ENCODE measurements at places on chromosomes 7 and 10. TPM values are rescaled to one million over a fixed set of nuclear protein-coding genes. Genes with fewer than 3 reads are reported as not detected.

Gene DNAJB9
- 49.8 TPM for polyA plus RNA-seq

- DNase-seq: no peak
Measured at GRCh38 chr10:62422068-62422590, 48.0 kb downstream of the ZNF365 start.

GRCh38 chr7:17434191-17434590, 135.7 kb downstream of the AHR start:
- DNase-seq: no peak

DNA sequence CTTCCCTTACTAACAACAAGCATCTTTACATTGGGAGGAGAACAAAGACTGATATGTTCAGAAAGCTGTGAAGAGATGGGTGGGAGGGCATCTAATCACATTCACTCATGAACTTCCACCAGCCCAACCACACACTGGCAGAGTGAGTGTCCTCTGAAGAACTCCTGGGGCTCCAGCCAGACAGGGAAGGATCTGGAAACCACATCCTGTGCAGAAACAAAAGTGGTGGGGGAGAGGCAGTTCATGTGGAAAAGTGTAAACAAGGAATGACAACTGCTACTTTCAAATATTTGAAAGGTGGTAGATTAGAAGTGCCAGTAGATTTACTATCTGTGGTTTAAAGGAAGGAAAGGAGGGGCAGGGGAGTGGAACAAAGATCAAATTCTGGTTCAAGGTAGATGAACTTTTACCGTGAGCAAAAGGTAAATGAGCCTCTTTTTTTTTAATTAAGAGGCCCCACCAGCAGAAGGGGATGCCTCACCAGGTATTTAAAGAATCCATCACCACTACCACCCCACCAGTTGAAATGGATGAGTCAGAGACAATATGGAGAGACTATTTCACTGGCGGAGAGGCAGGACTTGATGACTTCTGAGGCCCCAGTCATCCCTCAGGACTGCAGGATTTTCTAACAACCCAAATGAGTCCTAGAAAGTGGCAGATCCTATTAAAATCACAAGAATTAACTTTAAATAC, 34.5 kb downstream of the GOT1 start:
- DNase-seq: no peak

- DNase-seq: no peak
Measured at GRCh38 chr7:17934094-17934493, 6.2 kb downstream of the SNX13 start.

- no peak for DNase-seq
Measured at GRCh38 chr10:29541422-29542210, 93.2 kb downstream of the SVIL start.

Gene ITIH5
- polyA plus RNA-seq: 26.5 TPM

Gene PTF1A
- 0.19 TPM for polyA plus RNA-seq

- DNase-seq: no peak
Measured at GRCh38 chr10:113959383-113959760, 84.3 kb upstream of the ADRB1 start.

- no peak for DNase-seq
Measured at GRCh38 chr10:132996603-132997343, 54.4 kb upstream of the CFAP46 start.

DNA sequence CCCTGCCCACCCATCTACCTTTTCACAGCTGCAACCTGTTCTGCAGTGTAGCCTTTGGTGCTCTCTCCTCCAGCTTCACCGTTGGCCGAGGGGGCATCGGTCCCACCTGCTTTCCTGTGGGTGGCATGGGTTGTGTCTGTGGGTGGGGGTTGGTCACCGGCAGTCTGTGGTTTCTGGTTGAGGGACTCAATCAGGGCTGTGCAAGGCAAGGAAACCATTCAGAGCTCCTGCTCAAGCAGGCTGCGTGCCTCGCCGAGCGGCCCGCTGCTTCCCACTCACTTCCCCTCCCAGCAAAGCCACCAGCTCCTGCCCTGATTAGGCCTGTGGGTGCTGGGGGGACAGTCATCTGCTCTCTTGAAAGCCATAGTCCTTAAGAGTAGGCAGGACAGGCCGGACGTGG, 9.8 kb downstream of the DNAJB12 start:
- DNase-seq: no peak

DNA sequence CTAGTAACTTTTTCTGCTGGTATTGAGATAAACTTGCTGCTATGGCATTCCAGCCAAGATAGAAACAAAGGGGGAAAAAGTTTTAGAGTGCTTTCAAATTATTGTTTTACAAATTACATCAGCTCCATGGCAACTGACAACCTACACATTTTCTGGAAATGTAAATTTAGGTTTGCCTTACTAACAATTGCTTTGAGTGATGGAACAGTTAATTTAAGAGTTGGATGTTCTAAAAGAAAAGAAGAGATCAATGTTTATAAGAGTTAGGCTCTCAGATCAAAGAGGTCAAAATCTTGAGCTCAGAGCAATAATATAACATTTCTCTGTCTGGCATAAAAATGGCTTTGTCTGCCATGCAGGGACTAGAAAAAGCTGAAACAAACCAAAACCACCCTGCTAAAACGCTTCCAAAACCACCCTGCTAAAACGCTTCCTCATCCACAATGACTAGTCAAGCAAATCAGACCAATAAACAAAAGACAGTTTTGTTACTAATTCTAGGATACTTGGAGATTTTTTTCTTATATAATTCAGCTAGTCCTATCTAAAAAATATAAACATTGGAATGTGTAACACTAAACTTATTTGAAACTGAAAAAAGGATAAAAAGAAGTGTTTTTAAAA, 32.3 kb downstream of the ORC5 start:
- DNase-seq: no peak

DNA sequence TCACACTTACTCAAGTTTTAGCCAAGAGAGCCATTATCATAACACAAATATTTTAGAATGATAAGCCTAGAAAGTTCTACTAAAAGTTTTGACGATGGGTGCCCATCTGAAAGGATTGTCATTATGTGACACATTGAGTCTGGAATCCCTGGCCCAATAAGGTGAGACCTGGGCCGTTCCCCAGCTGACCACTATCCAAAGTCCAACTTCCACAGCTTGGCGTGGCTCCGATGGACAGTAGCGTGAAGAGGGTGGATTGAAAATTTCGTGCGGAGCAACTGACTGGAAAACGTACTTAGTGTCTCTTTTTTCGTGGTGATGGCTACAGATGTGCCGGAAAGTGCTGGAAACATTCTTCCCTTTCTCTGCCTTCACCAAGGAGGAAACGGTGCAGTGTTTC, 439.0 kb upstream of the ZMIZ1 start:
- no peak for DNase-seq

Gene LDB3
- 0.92 TPM for polyA plus RNA-seq

Gene ARHGAP19
- 29.9 TPM for polyA plus RNA-seq

DNA sequence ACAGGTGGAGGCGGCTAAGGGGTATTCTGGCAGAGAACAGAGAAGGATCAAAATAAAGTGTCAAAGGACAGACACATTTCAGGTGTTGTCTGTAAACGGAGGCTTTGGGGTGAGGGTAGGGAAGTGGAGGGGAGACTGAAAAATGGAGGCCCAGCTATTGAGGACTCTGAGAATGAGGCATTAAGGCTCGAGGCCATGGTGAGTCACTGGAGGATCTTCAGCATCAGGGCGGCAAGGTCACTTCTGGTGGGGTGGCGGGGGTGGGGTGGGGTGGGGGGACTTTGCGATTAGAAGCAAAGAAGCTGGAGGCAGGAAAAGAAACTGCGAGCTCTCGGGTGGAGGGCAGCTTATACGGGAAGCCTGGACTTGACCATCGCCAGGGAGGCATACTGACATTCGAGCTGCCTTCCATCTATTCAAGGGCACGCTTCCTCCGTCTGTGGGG, 58.4 kb upstream of the PCGF5 start:
- DNase-seq: no peak

GRCh38 chr7:8176370-8177081, 85.4 kb downstream of the ICA1 start:
- DNase-seq: no peak

Gene PCGF5
- polyA plus RNA-seq: 31.5 TPM

Gene CPA5
- not detected for polyA plus RNA-seq

GRCh38 chr10:79940431-79940830, 8.5 kb downstream of the SFTPD start:
- DNase-seq: no peak

All from right renal pelvis (tissue), 4 donors.